ENCODE measurements at places on chromosomes 13 and 19. TPM values are rescaled to one million over a fixed set of nuclear protein-coding genes. Genes with fewer than 3 reads are reported as not detected.

GRCh38 chr19:43936188-43936587, 1.1 kb upstream of the ZNF45 start:
- H3K27me3 ChIP-seq: peaks cover 27% of the 10 kb centered on the region
- H3K4me1 ChIP-seq: peaks cover 19% of the 10 kb centered on the region
- no peak for DNase-seq
- peaks cover 25% of the 10 kb centered on the region for H3K36me3 ChIP-seq
- peak overlapping the region; percentile 90 for H3K27ac ChIP-seq

DNA sequence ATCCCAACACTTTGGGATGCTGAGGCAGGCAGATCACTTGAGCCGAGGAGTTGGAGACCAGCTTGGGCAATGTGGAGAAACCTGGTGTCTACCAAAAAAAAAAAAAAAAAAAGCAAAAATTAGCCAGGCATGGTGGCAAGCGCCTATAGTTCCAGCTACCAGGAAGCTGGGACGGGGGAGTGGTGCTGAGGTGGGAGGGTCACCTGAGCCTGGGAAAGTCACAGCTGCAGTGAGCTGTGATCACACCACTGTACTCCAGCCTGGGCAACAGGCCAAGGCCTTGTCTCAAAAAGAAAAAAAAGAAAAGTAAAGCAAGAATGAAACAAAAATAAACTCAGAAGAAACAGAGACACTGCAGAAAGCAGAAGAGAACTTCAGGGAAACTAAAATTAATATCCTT, 31.6 kb downstream of the MTRF1 start:
- H3K27ac ChIP-seq: no peak overlapping the region

Gene KIR3DL2
- total RNA-seq: 51.2 TPM

Gene ZNF723
- total RNA-seq: not detected

Gene ZNF578
- total RNA-seq: 1.00 TPM
